ENCODE measurements at places on chromosomes 1 and 21.

DNA sequence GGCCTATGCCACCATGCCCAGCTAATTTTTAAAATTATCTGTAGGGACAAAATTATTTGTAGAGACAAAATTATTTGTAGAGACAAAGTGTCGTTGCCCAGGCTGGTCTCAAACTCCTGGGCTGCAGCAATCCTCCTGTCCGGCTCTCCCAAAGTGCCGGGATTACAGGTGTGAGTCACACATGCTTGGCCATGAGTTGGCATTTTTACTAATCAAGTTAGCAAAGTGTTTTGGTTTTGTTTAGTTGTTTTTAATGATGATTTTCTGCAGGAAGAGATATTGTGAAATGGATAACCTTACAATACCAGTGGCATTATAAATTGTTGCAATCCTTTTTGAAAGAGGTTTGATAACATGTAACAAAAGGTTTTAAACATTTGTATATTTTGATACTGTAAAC lies 65.3 kb upstream of the MAGI3 start:
- DNase-seq = no peak

GRCh38 chr1:81006502-81006901 lies 794.2 kb upstream of the ADGRL2 start:
- DNase-seq = no peak

GRCh38 chr1:175237389-175237788 lies 44.8 kb upstream of the KIAA0040 start:
- no peak for DNase-seq

- no peak for DNase-seq
Measured at GRCh38 chr1:218679391-218679790, 334.3 kb downstream of the TGFB2 start.

DNA sequence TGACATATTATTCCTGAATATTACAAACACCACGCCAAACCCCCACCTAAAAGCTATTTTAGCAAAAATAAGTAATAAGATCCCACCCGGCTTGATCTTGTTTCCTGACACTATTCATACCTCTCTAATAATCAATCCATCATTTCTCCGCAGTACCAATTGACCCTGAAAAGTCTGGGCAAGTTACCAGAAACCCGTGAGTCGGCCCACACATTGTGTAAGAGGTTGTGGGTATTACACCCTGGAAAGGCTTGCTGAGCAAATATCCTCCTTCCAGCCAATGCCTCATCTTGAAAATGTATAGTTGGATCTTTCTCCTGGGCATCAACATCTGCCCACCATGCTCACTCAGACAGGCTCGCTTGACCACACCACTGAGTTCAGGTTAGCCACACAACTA lies 451.0 kb downstream of the TTLL7 start:
- DNase-seq = no peak

- no peak for DNase-seq
Measured at GRCh38 chr1:10698726-10699469, 97.5 kb downstream of the CASZ1 start.

GRCh38 chr1:77504986-77505385 lies 177.5 kb downstream of the ZZZ3 start:
- DNase-seq = no peak

DNA sequence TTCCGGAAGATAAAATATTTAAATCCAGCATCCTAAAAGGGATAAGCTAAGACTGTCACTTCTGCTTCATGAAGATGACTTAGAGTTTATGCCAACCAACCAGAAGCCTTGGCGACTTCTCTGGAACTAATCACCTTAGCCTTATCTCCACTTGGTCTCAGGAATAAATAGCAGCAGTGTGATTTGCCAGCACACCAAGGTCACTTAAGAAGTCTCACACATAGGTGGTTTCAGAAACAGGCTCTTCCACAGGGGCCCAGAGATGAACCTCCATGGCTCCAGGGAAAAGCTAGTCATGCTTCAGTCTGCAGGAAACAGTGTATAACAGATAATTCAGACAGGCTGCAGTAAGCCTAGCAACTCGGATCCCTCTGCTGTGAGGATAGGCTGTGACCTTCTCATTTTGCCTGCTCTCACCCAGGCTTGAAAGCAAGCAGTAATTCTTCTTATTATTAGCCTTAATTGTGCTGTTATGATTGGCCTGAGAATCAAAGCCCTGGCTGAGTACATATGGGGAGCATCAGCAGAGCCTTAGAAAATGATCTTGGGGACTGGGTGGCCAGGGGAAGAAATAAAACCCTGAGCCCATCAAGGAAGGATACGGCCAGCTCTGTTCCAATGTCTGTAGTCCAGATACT lies 84.7 kb downstream of the WLS start:
- no peak for DNase-seq

DNA sequence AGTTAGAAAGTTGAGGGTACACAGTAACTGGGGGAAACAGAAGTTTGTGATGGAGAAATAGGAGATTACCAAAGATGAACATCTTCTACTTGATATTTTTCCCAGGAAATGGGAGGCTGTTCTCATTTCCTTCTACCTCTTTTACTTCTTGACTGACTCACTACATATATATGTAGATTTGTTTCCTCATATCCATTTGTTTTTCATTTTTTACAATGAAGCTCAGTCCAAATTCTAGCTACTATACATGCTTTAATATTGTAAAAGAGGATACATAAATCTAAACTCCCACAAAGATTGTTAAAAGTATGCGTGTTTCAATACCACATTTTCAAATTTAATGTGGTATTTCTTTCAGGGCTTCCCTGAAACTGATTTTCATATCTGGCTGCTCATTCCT lies 366.6 kb upstream of the NCAM2 start:
- no peak for DNase-seq

DNA sequence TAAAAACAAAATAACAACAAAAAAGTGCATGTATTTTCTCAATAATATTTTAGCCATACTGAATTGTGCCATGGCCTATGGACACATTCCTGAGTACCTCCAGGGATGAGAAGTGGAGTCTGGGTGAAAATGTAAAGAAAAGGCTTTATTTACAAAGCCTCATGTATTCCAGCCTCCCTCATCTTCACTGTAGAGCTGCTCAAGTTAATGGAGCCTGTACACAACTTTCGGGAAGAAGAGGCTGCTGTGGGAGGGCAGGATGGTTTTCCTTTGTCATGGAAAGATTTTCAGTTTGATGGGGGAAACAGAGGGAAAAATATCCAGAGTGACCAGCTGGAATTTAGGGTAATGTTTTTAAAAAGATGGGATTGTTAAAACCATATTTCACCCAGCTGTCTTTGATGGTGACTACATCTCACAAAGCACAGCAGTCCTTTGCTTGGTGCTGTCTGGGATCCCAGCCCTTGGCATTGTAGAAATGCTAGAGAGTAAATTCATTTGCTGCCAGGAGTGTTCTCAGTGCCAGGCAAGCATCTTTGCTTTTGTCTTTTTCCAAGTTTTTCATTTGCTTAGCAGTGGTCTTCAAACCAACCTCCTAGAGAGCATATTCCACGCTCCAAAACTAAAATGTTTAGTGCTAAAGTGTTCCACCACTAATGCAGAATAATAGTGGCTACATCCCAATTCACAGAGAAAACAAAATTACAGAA lies 54.9 kb downstream of the DPT start:
- DNase-seq = no peak

- peak; percentile 63 for DNase-seq
Measured at GRCh38 chr1:52127181-52128180, 14.4 kb upstream of the ZFYVE9 start.

DNA sequence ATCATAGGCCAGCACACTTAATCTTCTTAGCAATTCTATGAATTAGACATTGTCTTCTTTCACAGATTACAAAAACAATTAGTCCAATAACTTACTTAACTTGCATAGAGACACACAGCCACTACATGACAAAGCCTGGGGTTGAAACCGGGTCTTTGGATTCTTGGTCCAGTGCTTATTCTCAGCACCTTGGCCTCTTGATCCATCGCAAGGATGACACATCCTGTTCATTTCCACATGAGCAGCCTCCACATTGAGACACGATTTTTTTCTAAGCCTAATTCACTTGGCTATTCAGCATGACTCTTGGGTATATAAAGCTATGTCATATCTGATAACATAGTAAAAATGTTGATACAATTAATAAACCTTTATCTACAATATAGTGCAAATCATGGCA lies 221.0 kb upstream of the FOXD3 start:
- DNase-seq = no peak

- no peak for DNase-seq
Measured at GRCh38 chr1:65791396-65791795, 1.3 kb upstream of the PDE4B start.

- DNase-seq = peak; percentile 49
Measured at GRCh38 chr1:93605812-93606512, 75.7 kb downstream of the BCAR3 start.

- DNase-seq = peak; percentile 92
Measured at GRCh38 chr1:44327679-44328491, 27.2 kb downstream of the ERI3 start.

DNA sequence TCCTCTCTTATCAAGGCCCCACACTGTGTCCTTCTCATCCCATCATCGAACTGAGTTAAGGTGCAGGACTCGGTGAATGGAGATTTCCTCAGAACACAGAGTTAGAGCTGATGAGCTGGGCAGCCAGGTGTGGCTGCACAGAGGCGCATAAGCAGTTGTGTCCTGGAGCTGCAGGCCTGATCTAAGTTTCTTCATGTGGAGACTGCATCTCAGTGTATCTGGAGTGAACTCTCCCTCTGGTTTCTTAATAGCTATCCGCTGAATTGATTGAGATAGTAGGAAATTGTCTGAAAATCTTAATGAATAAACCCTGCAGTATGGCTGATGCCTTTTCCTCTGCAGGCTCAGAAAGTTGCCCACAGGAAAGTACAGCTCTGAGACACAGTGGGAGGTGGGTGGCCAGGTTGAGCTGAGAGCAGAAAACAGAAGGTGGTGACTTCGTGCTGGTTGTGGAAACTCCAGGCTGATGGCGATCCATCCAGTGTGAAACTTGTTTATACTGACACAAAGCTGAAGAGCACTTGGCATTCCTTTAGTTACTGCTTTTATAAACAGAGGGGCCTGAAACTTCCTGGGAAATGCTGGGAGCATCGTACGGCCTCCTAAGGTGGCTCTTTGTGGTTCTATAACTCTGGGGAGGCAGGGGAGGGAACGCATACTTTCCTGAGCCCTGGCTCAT lies 67.4 kb upstream of the F3 start:
- no peak for DNase-seq

GRCh38 chr21:31583498-31583897 lies 76.0 kb upstream of the SOD1 start:
- no peak for DNase-seq

- DNase-seq = no peak
Measured at GRCh38 chr1:115463347-115463746, 125.3 kb upstream of the NGF start.
